ENCODE measurements at places on chromosomes 7 and 10. TPM values are rescaled to one million over a fixed set of nuclear protein-coding genes. Genes with fewer than 3 reads are reported as not detected.
A peak's percentile ranks its signal among the peaks of the same experiment; 100 is the strongest.

The LRIT1 gene
- not detected for total RNA-seq

DNA sequence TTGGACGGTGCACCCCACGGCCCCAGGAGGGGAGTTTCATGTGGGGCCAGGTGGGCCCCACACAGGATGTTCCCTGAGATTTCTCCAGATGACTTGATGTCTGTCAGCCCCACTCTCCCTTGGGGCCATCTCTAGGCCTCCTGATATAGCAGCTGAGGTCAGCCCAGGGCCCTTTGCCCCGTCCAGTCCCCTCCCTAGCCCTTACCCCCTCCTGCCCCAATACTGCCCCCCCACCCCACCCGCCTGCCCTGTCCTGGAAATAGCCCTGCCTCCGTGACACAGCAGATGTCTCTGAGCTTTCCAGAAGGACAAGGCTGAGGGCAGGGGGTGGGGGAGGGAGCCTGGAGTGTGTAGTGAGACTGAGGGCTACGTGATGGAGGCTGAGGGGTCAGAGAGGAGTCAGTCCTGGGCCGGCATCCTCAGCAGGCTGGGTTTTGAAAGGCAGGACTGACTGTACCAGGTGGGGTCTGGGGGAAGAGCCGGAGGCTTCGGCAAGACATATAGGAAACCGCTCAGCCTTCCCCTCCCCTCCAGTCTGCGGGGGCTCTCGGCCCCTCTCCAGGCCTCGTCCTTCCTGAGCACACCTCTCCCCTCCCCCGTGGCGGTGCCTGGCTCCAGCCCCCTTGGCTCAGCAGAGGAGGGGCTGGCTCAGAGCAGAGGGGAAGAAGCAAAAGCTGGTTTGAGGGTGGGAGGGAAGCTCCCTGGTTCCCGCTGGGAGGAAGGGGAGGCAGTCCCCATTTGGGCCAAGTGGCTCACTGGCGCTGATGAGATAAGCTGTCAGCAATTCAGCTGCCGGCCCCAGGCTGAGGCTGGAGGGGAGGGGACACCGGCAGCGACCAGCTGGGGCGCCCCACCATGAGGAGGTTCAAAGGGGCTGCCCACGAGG lies 2.0 kb downstream of the FLNC start:
- DNase-seq: no peak

- no peak for DNase-seq
These were observed 367.3 kb upstream of the CHRM2 start for GRCh38 chr7:136501151-136501550.

DNA sequence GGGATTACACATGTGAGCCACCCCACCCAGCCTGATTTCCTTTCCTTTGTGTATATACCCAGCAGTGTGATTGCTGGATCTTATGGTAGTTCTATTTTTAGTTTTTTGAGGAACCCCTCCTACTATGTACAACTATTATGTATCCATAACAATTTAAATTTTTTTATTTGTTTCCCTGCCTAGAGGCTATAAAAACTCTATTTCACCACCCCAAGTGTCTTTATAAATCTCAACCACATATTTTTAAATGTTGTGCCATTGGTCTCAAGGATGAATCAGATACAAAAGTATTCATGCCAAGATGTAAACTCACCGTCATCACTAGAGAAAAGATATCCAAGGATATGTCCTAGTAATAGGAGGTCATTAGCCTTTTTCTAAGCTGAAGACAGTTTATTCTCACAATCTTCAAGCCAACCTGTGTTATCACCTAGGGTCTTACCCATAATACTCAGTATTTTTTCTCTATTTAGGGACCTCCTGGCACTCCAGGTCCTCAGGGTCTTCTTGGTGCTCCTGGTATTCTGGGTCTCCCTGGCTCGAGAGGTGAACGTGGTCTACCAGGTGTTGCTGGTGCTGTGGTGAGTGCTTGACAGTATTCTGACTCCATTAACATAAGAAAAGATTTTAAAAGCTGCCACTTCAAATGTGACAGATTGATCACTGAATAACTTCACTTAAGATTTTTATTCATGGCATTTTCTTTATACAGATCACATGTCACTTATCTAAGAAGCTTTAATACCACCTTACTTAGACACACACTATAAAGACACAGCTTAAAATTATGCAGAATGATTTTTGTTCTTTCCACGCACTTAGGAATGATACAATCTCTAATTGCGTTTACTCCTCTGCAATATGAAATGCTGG lies 29.4 kb downstream of the COL1A2 start:
- no peak for DNase-seq

DNA sequence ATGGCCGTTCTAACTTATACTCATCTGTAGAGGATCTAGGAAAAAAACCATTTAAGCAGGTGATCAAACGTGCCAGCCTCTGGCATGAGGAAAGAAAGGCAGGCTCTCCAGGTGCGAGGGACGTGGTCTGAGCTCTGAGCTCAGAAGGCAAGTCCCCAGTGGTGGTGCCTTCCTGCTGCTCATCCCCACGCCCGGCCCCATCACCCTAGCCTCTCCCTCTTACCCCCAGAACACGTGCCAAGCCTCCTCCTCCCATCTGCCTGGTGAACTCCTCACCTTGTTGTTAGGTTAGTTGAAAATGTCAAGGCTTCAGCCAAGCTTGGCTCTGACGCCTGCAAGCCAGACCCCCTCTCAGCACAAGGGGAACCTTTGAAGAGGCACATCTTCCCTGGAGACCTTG lies 571.2 kb upstream of the MKI67 start:
- no peak for DNase-seq

- no peak for DNase-seq
These were observed 167.2 kb downstream of the EBF3 start for GRCh38 chr10:129796710-129797420.

The MLXIPL gene
- total RNA-seq: not detected

GRCh38 chr10:21523557-21524008 lies 1.9 kb downstream of the SKIDA1 start:
- no peak for DNase-seq

DNA sequence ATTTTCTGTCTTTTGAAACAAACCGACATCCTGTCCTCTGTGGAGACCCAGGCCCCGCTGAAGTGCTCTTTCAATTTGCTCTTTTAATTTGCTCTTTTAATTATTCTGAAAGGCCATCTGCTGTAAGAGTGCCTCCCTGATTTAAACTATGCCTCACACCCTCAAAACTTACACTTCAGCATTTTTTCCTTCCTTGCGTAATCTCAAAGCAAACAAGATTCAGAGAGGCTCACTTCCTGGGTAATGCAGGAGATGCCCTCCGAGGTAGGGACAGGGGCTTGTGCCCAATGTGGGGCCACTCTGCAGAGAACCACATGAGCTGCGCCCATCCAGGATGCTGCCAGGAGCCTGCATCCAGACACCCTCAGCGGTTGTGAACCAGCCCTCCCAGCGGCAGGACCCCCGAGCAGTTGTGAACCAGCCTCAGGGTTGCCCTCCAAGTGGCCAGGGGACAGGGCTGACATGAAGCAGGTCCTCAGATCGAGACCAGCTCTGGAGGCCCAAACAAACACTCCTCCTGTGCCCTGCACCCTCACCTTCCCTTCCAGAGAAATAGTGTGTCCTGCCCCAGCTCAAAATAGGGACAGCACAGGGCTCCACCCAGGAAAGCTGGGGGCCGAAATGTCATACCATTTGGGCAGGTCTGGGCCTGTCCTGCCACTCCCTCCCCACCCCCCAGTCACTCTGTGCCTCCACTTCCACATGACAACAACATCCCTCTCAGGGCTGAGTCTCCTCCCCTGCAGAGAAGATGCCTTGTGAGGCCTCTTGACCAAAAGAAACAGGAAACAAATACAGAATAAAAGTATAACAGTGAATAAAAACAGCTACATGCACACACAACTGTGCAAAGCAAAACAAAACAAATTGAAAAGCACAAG lies 190.4 kb downstream of the PTPRN2 start:
- DNase-seq: no peak

GRCh38 chr7:55075464-55076021 lies 56.7 kb downstream of the EGFR start:
- no peak for DNase-seq

DNA sequence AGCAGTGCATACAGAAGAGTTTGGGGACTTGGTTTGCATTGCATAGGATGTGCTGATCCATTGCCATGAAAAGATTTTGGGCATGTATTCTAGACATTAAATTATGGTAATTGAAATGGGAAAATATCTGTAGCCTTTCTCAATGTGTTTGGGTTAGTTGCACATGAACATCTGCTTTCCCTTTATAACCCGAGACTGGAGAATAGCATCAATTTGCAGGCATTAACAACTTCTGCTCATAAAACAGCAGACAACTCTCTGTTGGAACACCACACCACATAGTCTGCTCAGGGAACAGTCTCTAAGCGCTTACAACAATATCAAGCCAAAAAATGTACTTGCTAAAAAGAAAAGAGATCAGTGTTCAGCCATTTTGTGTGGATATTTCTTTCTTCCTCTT lies 1391.1 kb upstream of the LRRTM3 start:
- no peak for DNase-seq

- peak; percentile 23 for DNase-seq
These were observed 72.9 kb upstream of the GRID1 start for GRCh38 chr10:86439544-86439943.

All from natural killer cell (primary cell).